ENCODE measurements at places on chromosomes 13 and 19. TPM values are rescaled to one million over a fixed set of nuclear protein-coding genes. Genes with fewer than 3 reads are reported as not detected.

GRCh38 chr13:26813980-26814348, 53.4 kb upstream of the GPR12 start:
- no peak for DNase-seq

- DNase-seq = peak; percentile 68
Observed at GRCh38 chr13:50991579-50992521, 82.3 kb downstream of the RNASEH2B start.

GRCh38 chr13:76778853-76779252, 107.4 kb downstream of the KCTD12 start:
- no peak for DNase-seq

The COL4A1 gene
- polyA plus RNA-seq = 162 TPM

- no peak for DNase-seq
Observed at GRCh38 chr19:41136636-41137455, 22.6 kb downstream of the CYP2F1 start.

- DNase-seq = peak; percentile 59
Observed at GRCh38 chr19:1767464-1767933, 14.2 kb downstream of the ONECUT3 start.

GRCh38 chr13:25869941-25870340, 181.9 kb downstream of the SHISA2 start:
- no peak for DNase-seq

DNA sequence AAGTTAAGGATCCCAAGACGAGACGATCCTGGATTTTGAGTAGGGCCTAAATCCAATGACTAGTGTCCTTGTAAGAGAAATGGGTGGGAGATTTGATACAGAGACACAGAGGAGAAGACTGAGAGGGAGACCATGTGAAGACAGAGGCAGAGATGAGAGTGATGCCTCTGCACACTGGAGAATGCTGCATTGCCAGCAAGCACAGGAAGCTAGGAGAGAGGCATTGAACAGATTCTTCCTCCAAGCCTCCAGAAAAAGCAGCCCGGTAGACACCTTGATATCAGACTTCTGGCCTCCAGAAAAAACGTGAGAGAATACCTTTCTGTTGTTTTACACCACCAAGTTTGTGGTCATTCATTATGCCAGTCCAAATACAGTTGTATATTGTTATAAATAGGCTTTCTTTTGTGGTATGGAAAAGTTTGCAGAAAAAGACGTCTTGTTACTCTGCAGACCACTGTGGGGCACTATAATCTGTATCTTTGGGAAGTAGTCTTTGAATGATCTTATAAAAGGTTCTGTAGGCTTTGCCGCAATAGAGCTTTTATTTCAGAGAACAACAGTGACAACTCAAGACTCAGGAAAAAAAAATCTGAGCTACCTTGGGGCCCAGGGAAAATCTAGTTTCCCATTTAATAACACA, 17.9 kb upstream of the RFC3 start:
- DNase-seq = no peak

DNA sequence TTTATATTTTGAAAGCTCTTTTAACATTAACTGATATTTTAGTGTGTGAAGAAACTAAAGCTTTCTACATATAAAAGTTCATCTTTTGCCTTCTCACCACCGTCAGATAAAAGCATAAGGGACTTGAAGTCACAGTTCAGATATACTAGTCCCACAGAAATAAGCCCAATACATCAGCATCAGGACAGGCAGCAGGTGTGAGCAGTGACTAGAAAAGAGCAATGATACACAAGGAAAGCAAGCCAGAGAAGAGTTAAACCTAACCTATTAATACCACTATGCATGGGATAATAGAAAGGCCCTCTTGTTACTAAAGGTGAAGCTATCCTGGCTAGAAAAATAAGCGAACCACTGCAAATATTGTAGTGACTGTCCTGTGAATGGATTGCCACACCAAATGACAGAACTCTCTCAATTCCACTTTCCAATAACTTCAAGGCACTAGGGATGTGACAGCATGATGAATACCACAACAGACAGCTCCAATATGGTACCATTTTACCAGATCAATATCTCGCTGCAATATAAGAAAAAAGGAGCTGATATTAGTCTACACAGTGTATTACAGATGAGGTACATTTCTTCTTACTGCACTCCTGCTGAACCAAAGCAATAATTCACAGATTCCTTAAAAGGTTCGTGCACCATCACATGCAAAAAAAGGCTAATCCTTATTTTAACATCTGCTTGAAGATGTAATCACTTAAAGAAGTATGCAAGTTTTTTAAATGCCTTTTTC, 114.1 kb downstream of the DACH1 start:
- no peak for DNase-seq

The CLDND2 gene
- 5.9 TPM for polyA plus RNA-seq

The ERICH4 gene
- 0.39 TPM for polyA plus RNA-seq

GRCh38 chr13:52686376-52686775, 33.7 kb downstream of the SUGT1 start:
- no peak for DNase-seq

The BORA gene
- polyA plus RNA-seq = 4.8 TPM

DNA sequence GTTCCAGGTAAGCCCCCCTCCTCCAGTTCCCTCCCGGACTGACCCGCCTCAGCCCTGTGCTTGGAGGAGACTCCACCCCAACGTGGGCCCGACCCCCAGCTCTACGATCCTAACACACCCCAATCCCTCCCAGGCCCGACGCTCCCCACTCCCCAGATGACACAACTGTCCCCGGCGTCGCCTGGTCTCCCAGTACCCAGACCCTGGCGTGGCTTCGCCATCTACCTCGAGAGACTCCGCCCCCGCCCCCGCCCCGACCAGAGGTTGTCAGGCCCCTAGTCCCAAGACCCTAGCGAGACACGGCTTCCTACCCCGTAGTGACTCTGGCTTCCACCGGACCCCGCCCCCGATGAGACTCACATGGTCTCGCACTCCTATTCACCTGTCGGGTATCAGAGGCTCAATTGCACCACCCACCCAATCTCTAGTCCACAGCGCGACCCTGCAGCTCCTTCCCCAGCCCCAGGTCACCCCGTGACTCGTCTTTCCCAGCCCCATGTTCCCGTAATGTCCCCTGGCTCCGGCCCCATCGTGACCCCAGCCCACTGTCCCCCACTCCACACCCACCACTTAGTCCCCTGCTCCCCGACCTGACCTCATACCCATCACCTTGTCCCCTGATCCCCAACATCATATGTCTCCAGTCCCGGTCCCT, 2.9 kb downstream of the CD37 start:
- no peak for DNase-seq

The TNFRSF19 gene
- polyA plus RNA-seq = 31.8 TPM

DNA sequence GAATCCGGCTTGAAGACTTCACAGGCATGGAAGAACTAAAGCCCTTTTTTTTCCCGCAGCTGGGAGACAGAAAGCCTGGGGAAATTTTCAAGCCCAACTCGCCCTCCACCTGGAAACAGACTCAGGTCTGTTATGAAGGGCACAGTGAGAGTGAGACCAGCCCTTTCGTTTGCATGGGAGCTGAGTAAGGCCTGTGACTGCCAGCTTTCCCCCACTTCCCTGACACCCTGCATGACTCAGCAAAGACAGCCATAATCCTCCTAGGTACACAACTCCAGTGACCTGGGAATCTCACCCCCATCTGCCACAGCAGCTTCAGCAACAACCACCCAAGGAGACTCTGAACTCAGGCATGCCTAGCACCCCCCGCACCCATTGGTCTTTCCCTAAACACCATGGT, 87.6 kb upstream of the ZNF91 start:
- no peak for DNase-seq

DNA sequence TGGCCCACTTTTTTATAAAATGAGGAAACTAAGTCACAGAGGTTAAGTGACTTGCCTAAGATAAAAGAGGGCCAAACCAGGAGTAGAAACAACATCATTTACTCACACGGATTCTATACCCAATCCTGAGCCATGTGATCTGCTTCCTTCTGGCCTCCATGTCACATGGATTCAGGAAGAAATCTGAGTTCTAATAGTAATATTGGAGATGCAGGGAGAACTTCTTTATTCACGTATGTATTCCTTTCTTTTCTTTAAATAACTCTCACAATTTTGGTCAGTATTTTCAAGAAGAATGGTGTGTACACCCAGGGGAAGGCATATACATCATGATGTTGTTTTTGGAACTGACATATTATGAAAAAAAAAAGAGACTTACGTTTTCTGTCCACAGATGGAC, 1.8 kb downstream of the POSTN start:
- no peak for DNase-seq

The GZMM gene
- 0.68 TPM for polyA plus RNA-seq

The MED25 gene
- 64.7 TPM for polyA plus RNA-seq

The FXYD7 gene
- 281 TPM for polyA plus RNA-seq

DNA sequence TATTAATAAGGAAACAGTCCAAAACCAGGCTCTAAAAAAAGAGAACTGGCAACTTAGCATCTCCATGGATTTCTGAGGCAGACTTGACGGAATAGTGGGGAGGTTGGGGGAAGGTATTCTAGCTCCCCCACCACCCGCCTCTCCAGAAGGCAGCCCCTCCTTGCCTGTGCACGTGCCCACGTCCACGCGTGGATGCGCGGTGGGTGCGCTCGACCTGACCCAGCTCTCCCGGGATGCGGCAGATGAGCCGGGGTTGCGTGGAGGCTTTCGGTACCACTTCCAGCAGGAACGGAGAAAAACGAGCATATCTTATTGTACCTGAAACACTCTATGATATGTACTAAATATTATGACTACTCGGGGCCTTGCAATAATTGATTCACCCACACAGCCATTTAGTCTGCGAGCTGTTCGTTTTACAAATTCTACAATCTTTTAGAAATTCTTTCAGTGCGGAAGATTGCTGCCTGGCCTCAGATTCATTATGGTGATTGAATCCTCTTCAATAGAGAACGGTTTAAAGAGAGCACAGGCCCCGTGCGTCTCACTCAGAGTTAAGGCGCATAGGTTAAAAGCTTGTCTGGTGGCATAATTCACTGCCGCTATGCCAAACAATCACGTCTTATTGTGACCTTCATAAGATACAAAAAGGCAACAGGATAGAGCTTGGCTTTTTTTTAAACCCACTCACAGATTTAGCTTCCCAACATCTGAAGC, 117.9 kb downstream of the URI1 start:
- peak; percentile 78 for DNase-seq

GRCh38 chr13:67139551-67139950, 90.6 kb downstream of the PCDH9 start:
- DNase-seq = no peak

All from spinal cord (tissue), 10 donors.